ENCODE measurements at places on chromosomes 12 and 14.

DNA sequence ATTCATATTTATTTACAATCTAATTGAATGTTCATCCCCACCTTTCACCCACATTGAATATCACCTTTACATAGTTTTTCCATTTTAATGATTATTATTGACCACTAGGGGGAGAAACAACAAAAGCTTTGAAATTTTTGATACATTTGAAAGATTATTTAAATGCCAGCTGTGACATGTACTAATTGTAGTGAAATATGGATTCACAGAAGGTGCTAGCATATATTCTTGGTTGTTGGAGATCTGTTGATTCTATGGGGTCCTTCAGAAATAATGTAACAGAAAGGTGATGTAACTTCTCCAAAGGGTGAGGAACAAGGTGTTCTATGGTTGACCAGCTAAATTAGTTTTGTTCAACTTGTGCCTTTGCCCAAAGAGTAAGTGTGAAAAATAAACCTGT lies 22.4 kb upstream of the GPR33 start:
- DNase-seq = no peak

- no peak for DNase-seq
Observed at GRCh38 chr12:131735476-131736445, 24.9 kb downstream of the SFSWAP start.

GRCh38 chr12:94182986-94183707 lies 34.8 kb downstream of the PLXNC1 start:
- no peak for DNase-seq

DNA sequence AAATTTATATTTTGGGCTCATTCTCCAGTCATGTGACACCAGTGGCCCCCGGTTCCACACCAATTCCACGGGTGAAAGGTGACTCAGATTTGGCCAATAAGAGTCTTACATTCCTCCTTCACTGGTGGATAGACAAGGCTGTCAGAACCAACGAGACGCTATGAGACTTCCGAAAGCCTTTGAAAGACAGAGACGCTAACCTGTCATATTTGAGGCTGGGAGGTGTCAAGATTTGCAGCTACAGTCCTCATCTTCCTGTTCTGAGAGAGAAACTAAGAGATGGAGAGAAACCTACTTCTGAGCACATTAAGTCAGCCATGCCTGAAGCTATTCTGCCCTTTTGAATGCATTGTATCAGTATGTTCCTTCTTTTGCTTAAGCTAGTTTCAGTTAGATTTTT lies 171.2 kb downstream of the FLRT2 start:
- DNase-seq = no peak

DNA sequence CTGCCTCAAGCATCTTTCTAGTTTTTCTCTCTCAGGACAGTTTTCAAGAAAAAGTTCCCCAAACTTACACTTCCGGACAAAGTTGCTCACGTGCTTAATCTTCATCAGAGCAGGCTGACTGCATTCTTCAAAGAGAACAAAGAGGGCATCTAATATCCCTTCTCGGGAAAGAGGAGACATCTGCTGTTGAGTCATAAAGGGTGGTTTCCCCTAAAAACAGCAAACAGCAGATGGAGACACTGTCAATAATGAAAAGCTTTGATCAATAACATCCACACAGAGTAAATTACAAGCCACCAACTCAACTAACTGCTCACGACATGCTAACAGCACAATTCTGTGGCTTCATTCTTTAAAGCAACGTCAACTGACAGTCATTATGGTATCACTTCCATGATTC lies 8.1 kb downstream of the CIT start:
- DNase-seq = no peak

DNA sequence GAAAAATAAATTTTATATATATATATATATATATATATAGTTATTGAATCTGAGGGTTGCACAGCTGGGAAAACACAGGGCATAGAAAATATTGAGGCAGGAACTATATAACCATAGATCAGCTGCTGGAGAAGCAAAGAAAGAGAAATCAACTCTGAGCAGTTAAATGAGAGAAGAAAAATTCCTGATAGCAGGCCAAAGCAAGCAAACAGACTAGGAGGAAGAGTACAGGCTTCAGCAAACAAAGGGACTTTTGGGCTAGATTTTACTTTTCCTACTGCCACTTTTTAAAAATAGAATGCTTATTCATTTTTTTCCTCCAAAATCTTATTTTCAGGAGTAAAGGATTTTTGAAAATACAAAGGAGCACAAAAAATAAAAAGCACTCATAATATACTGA lies 216.0 kb upstream of the PRKD1 start:
- no peak for DNase-seq

DNA sequence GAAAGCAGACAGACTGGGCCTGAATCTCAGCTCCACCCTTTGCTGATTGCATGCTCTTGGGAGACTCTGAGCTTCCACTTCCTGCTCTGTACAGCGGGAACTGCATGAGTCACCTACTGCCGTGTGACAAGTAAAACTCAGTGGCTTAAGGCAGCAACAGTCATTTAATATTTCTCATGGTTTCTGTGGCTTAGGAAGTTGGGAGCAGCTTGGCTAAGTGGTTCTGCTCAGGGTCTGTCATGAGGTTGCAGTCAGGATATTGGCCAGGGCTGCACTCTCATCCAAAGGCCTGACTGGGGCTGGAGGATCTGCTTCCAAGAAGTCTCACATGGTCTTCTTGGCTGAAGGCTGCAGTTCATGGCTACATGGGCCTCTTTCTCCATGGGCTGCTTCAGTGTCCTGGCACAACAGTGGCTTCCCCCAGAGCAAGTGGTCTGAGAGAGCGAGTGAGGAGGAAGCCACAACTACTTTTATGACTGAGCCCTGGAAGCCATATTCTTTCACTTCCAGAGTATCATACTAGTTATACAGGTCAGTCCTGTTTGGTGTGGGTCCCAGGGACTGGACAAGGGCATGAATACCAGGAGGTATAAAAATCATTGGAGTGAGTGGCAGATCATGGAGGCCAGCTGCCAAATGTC lies 49.7 kb downstream of the FAM222A start:
- peak; percentile 13 for DNase-seq

DNA sequence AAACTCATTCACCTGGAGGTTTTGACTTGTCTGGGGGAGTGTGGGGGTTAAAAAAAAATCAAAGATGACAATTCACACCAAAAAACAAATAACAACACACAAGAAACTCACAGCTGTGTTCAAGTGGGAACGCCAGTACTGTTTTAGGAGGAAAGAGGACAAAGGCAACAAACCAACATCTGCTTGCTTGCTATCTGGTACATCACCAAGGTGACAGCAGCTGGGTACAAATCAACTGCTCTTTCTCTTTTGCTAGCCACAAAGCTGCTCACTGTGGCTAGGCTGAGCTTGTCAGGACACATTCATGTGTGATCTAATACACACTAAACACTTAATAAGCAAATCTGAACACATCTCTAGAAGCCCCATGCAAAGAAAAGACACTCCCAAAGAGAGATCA lies 128.0 kb upstream of the RAP1B start:
- peak; percentile 30 for DNase-seq

DNA sequence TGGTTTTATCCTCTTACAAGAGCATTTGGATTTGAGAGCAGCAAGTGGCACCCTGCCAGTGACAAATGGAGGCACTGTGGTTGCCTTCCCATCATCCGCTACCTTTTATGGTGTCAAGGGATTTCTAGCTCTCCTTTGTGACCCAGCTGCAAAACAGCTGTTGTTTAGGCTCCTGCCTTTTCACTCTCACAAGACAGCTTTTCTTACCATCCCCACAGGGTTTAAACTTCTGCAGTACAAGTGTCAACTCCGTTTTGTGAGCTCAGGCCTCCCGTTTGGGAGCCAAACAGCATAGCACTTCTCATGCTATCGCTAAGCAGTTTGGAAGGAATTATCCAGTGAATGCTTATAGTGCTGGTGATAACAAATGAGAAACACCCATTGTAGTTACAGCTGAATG lies 331.4 kb downstream of the TMTC2 start:
- DNase-seq = no peak

DNA sequence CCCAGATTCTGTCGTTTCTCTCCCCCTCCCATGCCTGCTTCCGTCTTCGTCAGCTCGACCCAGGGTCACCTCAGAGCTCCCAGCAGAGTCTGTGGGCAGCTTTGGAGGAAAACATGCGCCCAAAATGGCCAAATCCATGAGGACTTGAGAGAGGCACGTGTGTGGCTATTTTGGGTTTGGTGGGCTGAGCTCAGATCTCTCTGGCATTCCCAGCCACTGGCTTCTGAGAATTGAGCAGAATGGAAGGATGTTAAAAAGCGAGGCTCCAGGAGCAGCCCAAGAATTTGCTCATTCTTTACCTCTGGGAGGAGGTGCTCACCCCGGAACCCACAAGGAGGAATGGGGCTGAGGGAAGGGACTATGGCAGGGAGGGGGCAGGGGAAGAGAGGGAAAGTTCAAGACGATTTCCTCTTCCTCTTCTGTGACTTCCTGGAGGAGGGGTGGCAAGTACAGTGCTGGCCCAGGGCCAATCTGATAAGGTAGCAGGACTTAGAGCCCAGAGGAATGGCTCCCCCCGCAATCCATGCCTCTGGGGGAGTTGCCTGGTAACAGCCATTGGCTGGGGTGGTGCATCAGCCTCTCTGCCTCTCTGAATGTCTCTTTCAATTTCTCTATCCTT lies 20.1 kb downstream of the TSPAN9 start:
- DNase-seq = no peak

DNA sequence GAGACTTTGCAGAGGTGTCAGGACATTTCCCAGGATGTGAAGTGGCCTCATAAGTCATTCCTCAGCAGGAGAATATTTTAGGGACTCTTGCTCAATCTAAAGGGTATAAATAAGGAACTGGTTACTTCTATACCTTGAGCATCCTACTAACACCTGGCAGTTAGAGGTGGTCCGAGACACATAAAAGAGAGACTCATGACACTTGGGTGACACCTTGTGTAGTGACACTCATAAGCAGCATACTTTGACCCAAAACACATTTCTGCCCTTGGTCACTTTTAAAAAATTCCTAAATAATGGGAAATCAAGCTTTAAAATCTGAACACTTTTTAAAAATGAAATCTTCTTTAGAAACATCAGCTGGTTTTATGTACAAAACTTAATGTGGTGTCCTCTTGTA lies 118.4 kb downstream of the KCNMB4 start:
- no peak for DNase-seq

DNA sequence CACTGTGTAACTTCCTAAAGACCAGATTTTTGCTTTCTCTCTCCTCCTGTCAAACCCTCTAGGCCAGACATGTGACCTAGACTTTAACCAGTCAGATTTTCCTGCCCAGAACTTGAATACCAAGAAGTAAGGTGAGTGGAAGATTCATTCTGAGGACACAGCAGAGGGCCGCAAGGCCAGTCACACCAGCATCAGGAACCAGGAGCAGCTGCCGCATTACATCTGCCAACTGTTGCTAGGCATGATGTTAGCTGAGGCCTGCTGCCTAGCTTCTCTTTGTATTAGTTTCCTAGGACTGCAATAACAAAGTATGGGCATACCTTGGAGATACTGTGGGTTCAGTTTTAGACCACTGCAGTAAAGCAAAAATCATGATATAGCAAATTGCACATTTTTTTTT lies 101.9 kb upstream of the BMP4 start:
- DNase-seq = no peak

DNA sequence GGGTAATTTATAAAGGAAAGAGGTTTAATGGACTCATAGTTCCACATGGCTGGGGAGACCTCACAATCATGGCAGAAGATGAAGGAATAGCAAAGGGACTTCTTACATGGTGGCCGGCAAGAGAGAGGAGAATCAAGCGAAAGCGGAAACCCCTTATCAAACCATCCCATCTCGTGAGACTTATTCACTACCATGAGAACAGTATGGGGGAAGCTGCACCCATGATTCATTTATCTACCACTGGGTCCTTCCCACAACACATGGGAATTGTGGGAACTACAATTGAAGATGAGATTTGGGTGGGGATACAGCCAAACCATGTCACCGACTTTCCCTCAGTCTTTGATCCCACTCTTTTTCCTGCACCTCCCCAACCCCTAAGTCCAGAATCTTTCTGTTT lies 12.6 kb upstream of the CTDSP2 start:
- no peak for DNase-seq

- DNase-seq = no peak
Observed at GRCh38 chr14:71187633-71188356, 280.5 kb downstream of the PCNX1 start.

DNA sequence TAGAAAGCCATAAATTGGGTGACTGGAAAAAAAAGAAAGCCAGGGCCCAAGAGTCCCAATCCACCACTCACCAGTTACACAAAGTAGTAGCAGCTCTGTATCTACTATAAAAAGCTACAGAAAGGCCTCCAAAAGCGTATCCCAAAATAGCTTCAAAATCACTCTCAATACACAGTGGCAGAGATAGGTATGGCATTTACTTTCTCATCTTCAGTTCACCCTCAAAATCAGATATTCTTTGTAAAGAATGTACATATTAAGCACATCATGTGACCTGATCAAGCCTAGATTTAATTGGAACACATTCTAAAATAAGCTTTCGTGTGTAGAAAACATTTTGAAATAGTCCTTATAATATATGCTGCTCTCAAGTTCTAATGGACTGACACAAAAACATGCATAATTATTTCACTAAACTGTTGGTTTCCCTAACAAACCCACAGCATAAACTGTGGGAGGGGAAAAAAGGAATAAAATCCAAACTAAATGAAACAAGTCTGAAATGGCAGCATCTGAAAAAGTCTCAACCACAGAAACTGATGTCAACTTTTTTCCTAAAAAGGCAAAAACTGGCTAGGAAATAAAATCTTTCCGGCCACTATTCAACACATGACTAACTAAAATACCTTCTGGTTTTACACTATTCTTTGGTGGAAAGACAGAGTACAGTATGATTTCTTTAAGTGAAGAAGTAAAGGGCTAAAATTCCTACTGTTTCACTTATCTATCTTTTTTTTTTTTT lies 25.9 kb downstream of the UBE2N start:
- DNase-seq = no peak

DNA sequence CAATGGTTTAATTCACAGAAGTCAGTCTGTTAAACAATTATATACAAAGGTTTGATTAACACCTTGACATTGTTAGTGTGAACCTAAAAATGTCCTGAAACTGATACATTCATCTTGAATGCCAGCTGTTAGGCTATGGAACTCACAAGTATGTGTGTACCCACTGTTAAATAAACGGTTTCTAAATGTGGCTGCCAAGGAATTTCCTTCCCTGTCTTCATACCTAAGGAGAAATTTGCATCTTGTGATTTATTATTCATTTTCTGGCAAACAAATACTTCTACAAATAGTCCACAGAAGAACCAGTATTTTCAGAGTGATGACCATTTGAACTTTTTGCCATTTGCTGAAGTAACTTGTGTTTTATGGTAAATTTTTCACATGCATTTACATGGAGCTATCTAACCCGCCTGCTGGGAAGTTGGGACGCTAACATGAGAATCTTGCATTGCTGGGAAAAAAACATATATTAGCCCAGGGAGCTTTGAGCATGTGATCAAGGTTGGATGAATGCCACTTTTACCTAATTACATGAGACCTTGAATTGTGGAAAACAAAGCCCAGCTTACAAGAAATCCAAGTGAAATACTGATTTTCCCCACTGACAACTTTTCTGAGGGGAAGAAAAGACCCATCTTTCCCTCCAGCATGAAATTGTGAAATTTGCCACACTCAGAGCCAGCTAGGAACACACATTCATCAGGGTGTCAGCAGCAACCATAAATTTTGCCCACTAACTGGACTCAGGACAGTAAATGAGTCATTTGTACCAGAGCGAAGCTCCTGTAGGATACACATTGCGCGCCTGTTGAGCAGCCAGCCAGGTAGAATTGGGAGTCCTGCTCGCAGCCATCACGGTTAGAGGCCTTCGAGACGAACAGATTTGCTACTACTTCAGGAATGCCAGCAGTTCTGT lies 118.0 kb downstream of the KICS2 start:
- DNase-seq = no peak

- DNase-seq = no peak
Observed at GRCh38 chr12:10388624-10389413, 1.0 kb downstream of the KLRK1 start.

- peak; percentile 43 for DNase-seq
Observed at GRCh38 chr12:57604454-57604991, at the start of gene DTX3. TSS of gene DTX3 (plus strand) at chr12:57604824. CDS start at chr12:57606518, 1,694 bp downstream.

Measured in activated CD4-positive, alpha-beta T cell treated with anti-CD3 and anti-CD28 coated beads, Interleukin-2, amount 50 U/mL, for 48 hours (primary cell).